ENCODE measurements at places on chromosomes 4 and X.

DNA sequence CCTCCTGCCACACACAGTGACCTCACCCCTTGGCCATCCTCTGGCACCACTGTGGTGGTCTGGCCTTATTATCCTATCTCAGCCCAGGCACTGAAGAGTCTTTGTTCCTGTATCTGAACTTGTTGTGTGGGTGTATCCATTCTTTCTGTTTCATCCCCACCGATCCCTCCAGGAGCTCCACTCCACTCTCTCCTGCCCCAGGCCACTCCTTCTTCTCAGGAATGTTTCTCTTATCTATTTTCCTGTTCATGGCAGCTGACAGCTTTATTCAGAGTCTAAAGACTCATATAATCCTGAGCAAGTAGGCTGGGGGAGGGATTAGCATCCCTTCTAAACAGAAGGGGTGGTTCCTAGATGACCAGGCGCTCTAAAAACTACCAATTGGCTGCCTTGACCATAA is 150.0 kb downstream of the ANAPC10 start:
- no peak for DNase-seq

- no peak for DNase-seq
Measured at GRCh38 chrX:28670074-28670473, 82.8 kb downstream of the IL1RAPL1 start.

GRCh38 chrX:107673431-107673830 is 45.1 kb downstream of the PRPS1 start:
- DNase-seq = no peak

DNA sequence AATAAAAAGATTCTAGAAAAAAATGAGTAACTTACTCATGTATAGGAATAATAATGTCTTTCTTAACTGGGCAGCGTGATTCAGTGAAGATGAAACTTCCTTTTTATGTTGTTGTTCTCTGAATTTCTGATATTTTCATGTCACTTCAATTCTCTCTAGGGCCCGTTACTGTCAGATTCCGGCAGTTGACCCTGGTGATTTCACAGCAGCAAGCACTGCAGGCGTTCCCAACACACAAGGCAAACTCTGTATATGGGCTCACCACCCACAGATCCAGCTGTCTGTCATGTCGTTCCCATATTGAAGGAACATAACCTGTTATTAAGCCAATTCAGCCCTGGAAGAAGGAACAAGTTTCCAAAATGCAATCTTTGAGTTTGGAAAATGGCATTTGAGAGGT is 288.3 kb upstream of the GALNTL6 start:
- DNase-seq = no peak

GRCh38 chrX:50704360-50704759 is 109.6 kb downstream of the SHROOM4 start:
- no peak for DNase-seq

DNA sequence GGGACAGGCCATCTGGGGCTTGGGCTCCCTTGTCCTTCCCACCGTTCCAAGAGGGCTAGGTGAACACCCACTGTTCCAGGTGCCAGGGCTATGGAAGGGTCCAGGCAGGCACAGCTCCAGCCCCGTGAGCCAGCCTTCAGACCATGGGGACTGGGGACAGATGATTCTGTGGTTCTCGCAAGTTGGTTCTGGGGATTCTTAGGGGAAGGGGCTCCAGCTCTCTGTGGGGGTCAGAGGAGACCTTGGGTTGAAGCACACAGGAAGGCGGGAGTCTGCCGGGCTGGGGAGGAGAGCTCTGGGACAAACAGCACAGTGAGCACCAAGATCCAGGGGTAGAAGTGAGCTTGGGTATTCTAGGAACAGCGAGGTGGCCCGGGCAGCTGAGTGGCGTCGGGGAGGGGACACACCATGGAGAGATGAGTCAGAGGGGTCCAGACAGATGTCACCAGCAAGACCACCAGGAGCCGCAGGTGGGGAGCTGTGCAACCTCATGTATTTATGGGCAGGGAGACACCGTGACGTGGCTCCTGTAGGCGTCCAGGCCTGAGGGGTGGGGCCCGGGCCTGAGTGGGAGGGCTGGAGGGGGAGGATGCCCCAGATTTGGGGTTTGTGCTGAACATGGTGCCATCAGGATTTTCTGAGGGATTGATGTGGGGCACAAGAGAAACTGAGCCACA is 48.8 kb upstream of the HMX1 start:
- no peak for DNase-seq

DNA sequence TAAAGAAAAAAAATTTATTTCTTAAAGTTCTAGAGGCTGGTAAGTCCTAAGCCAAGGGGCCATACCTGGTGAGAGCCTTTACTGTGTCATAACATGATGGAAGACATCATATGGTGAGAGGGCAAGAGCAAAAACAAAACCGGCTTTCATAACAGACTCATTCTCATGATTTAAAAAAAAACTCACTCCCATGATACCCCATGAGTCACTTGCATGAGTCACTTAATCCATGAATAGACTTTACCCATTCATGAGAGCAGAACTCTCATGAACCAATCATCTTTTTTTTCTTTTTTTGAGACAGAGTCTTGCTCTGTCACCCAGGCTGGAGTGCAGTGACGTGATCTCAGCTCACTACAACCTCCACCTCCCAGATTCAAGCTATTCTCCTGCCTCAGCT is 369.7 kb upstream of the DIAPH2 start:
- DNase-seq = no peak

DNA sequence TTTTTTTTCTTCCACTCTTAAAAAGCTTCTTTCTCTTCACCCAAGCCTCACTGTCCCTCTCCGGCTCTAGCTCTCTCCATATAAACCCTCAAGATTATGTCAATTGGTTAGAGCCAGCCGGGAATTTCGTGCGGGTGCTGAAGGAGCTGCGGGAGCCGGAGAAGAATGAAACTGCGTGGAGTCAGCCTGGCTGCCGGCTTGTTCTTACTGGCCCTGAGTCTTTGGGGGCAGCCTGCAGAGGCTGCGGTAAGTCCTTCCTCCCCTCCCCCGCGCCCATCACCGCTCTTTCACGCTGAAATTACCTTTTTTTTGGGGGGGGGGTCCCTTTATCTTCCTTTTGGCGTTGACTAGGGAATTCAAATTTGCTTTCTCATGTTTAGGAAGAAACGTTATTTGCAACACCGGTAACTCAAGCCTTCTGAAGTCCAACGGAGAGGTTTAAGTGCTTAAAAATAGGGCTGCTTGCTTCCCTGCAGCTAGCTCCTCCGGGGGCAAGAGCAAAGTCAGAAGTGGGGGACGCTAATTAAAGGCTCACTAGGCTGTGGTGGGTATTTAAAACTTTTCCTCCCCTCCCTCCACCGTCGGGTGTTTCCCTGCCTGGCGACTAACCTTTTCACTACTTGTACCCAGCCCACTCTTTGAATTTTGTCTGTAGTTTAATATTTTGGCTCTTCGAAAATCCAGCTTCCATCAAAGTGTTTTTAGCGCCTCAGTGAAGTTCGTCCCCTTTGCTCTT is 491 bp downstream of the COL4A5 start:
- DNase-seq = no peak

DNA sequence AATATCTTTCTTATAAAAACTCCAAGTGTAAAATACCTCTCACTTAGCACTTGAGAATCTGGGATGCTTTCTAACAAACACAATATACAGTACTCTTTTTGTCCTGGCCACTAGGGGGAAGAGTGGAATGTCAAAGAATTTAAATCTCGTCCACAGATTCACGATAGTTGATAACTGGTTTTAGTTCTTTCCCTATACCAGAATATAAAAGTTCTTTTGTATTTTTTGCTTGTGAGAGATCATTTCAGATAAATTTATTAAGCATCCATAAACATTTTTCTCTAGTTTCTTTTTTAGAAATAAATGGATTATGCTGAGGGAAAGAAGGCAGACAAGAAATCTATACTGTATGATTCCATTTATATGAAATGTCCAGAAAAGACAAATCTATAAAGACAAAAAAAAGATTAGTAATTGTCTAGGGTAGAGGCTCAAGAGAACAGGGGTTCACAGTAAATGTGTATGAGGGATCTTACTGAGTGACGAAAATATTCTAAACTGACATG is 50.4 kb downstream of the MGARP start:
- no peak for DNase-seq

DNA sequence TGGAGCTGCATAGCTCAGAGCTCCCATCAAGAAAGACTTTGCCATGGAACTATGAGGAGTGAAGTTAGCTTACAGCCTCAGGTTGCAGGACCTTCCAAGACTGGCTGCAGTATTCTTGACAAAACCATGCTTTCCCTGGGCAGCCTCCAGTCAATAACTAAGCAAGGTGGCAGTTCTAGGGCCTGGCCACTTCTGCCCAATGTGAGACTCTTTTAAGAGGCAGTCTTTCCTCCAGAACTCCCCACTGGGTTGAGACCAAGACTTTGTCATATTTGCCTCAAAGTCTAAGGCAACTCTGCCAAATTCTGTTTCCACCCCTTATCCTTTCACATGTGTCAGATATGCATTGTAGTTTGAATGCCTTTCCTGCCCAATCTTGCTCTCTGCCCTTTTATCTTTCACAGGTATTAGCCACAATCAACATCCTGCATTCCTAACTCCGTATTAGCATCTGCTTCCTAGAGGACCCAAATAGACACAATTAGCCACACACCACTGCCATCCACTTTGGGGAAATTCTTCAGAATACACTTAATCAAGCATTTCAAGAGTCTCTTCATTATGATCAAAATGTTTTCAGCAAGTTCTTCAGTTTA is 17.7 kb upstream of the SLC25A43 start:
- no peak for DNase-seq

- no peak for DNase-seq
Measured at GRCh38 chrX:80513625-80514024, 93.4 kb downstream of the TENT5D start.

- no peak for DNase-seq
Measured at GRCh38 chrX:47273011-47273730, 40.4 kb downstream of the USP11 start.

GRCh38 chrX:72057849-72058248 is 73.9 kb downstream of the RTL5 start:
- no peak for DNase-seq

GRCh38 chr4:85419103-85419502 is 55.8 kb upstream of the ARHGAP24 start:
- DNase-seq = no peak

DNA sequence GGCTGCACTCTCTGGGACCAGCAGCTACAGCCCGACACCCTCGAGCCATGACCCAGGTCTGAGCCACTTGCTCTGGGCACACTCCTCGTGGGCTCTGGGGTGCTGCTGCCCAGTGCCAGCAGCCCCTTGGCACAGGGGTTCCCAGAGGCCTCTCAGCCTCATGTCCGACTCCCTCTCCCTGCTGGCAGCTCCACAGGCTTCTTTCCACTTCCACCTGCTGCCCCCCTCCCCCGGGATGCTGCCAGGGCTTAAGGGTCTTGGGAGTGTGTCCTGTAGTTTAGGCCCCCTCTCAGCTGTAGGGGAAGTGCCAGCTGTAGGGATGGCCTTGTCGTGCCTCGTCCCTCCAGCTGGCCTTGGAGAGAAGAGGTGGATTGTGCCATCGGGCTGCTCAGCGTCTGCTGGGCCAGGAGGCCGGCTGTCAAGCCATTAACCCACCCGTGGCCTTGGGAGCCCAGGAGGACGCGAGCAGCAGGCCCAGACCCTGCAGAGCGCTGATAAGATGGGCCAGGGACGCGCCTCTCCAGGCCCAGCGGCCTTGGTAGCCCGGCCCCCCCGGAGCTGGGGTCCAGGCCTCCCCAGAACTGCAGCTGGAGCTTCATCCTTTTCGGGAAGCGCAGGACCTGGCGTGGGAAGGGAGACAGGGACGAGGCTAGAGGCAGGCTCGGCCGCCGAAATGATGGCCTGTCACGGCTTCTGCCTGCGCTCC is 1.0 kb upstream of the USP27X start:
- DNase-seq = no peak

DNA sequence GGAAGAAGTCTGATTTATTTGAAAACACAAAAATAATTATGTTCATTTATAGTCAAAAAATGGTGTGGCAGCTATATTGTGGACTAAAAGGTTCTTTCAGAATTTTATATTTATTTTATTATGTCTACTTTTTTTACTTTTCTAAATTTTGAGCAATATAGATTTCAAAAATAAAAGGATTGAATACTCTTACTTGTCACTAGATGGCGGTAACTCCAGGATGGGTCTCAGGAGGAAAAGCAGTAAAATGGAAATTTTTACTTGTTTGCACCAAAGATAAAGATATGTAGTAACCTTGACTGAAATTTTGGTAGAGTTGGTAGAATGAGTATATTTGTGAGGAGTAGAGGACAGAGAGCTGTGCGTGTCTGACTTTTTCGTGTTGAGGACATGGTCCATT is 14.5 kb upstream of the DACH2 start:
- DNase-seq = no peak

GRCh38 chr4:17688011-17688441 is 73.6 kb downstream of the MED28 start:
- DNase-seq = no peak

GRCh38 chr4:105276361-105277104 is 129.9 kb downstream of the TET2 start:
- no peak for DNase-seq

GRCh38 chrX:39729981-39730661 is 367.6 kb downstream of the BCOR start:
- DNase-seq = no peak

DNA sequence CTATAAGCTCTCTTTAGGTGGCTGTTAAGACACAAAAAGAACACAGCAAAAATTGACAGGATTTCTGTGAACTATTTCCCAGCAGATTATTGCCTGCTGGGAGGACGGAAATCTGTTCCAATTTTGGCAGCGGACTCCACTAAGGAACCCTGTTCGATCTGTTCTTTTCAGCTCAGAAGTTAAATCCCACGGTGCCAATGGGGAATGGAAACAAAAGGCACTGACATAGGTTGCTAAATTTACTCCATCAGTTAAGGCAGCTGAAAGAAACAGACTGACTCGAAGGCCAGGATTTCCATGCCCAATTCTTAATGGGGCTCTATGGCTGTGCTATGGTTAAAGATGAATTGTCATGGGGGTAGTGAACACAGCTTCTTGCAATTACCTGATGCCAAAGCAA is 126.5 kb upstream of the HPGD start:
- no peak for DNase-seq

DNA sequence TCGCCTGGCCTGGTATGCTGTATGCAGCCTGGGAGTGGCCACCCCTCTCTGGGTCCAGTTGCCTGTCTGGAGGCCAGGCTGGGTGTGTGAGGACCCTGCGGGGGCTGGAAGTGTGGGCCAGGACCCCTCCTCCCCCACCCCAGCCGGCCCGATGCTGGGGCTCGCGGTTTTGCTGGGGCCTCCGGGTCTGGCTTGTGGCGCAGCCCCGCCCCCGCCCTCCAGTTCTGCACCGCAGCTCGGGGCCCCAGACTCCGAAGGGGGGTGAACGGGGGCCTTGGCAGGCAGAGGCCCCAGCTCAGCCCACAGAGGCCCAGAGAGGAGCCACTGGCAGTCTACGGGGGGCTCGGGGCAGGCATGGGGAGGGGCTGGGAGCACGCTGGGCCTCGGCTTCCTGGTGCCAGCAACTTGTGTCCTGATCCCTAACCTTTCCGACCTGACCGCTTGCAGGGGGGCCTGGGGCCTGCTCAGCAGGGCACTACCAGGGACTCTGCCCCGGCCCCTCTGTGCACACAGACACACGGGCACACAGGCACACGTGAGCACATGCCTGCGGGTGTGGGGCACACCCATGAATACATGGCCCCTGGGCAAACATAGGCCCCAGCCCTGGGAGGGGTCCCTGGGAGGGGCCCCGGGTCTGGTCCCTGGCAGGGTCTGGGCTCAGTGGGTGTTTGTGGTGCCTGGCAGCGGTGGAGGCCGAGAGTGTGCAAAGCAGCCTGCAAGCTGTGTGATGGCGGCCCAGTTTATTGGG is 21.4 kb upstream of the FGFR3 start:
- DNase-seq = no peak

All from activated T-helper 1 cell treated with anti-CD3 and anti-CD28 coated beads, Interleukin-2, amount 50 U/mL, for 16 hours (primary cell).